ENCODE measurements at places on chromosomes 3 and 15. TPM values are rescaled to one million over a fixed set of nuclear protein-coding genes. Genes with fewer than 3 reads are reported as not detected.

DNA sequence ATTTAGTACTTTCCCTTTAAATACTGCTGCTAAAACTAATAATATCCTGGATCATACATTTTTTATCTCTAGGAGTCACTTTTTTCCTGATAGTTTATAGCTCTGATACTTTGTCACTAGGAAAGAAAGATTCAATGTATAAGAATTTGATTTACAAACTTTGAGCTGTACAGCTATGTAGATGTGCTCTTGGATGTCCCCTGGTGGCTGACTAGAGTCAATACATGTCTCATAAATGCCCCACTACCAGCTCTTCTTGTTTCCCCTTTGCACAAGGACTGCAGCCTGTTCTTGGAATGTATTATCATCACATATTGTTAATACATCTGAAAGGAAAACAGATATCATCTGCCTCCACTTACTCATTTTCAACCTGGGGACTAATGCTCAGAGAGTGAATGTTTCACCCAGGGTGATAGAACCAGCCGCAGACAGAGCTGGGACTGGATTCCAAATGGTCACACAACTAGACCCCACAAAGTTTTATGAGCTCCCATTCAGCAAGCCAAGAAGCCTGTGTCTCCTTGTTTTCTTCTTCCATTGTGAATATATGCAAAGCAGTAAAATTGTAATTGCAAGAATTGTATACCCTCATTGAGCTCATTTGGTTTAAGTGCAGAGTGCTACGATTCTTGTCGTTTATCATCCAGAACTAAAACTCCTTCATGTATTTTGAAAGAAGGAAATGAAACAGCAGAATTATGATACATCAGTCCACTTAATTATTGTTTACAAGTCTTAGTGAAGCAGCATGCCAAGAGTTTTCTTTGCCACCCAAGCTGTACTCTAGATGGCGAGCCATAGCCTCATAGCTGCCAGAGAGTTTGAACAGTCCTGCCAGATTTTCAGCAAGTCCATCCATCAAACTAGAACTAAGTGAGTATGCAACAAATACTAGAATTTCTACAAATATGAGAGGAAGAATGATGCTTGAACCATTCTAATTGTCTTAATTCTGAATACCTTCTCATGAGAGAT is 261.6 kb upstream of the LMCD1 start:
- H3K27me3 ChIP-seq: no peaks in the 10 kb centered on the region
- H3K36me3 ChIP-seq: no peaks in the 10 kb centered on the region
- peak; percentile 21 for DNase-seq
- no peak overlapping the region for H3K27ac ChIP-seq
- H3K4me3 ChIP-seq: no peak overlapping the region
- H3K4me1 ChIP-seq: no peaks in the 10 kb centered on the region

GRCh38 chr3:179149406-179149867 is 1.3 kb downstream of the PIK3CA start:
- DNase-seq: peak; percentile 47
- no peaks in the 10 kb centered on the region for H3K27me3 ChIP-seq
- H3K4me1 ChIP-seq: peaks cover 10% of the 10 kb centered on the region
- peak overlapping the region; percentile 79 for H3K4me3 ChIP-seq

GRCh38 chr15:49888323-49888693 is 230.7 kb downstream of the ATP8B4 start:
- no peaks in the 10 kb centered on the region for H3K4me1 ChIP-seq
- H3K4me3 ChIP-seq: no peak overlapping the region
- H3K36me3 ChIP-seq: no peaks in the 10 kb centered on the region
- no peaks in the 10 kb centered on the region for H3K27me3 ChIP-seq
- no peak for DNase-seq

DNA sequence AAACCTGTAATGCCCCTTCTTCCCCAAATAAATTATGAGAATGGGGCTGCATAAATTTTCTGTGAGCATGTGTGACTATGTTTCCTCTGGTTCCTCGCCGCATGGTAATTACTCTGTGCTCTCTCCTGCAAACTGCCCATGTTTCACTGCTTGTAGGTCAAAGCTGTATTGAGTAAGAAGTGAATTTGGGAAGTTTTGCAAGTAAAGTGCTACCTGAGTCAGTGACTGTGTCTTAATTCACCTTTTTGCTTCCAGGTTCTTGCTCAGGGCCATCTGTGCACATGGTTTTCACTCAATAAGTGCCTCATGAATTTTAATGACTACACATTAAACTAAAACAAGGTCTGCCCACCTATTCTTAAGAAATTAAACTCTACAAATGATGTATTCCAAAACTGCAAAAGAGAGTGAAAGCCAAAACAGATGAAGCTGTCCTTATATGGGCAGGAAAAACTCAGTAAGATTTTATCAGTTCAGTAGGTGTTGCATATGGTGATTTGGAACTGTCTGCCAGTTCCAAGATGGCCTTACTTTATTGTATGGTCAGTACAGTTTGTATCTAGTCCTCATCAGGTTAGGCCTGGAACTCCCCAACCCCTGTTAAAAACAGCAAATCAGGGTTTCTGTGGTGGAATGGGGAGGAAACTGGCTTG is 100.0 kb downstream of the LPP start:
- peaks cover 8% of the 10 kb centered on the region for H3K4me1 ChIP-seq
- no peak overlapping the region for H3K4me3 ChIP-seq
- DNase-seq: no peak

GRCh38 chr3:48514431-48515227 is 10.7 kb upstream of the SHISA5 start:
- no peaks in the 10 kb centered on the region for H3K36me3 ChIP-seq
- no peaks in the 10 kb centered on the region for H3K4me1 ChIP-seq
- H3K27me3 ChIP-seq: no peaks in the 10 kb centered on the region
- DNase-seq: no peak

DNA sequence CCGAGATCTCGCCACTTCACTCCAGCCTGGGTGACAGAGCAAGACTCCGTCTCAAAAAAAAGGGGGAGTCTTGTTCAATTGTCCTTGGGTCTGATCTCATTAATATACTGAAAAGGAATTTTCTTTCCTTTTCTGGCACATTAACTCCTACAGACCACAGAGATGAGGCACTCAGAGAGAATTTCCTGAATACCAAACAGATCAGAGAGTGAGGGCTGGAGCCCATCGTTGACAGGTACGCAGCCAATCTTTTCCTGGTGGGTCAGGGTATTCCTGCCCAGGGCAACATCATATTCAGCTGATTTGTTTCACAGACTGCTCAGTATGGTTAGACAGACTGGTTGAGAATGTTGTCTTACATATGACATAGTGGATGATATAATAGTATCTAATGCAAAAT is 82.8 kb upstream of the TNFSF10 start:
- peak overlapping the region; percentile 54 for H3K27ac ChIP-seq
- peak; percentile 65 for DNase-seq
- peaks cover 26% of the 10 kb centered on the region for H3K4me1 ChIP-seq
- H3K27me3 ChIP-seq: no peaks in the 10 kb centered on the region

DNA sequence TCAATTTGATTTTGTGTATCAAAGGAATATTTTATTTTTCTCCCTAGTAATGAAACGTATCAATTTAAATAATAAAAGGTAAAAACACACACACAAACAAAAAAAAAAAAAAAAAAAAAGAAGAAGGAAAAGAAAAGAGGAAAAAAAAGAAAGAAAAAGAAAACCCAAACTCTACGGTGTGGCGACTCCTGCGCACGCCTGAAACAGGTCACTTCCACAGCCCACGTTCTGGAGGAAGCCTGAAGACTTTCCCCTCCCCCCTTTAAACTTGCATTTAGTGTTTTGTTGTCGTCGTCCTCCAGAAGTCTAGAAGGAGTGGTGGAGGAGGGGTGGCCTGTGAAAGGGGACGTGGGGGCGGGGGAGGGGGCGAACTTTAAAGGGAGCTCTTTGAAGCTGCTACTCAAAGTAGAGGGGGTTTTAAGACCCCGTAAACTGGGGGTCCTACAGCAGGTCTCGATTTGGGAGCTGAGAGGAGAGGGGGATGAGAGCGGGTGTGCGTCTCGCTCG is 2.3 kb upstream of the TLE3 start:
- H3K4me3 ChIP-seq: peak overlapping the region; percentile 61
- peak overlapping the region; percentile 17 for H3K27ac ChIP-seq
- peaks cover 31% of the 10 kb centered on the region for H3K4me1 ChIP-seq
- DNase-seq: peak; percentile 30
- H3K36me3 ChIP-seq: no peaks in the 10 kb centered on the region
- no peaks in the 10 kb centered on the region for H3K27me3 ChIP-seq

DNA sequence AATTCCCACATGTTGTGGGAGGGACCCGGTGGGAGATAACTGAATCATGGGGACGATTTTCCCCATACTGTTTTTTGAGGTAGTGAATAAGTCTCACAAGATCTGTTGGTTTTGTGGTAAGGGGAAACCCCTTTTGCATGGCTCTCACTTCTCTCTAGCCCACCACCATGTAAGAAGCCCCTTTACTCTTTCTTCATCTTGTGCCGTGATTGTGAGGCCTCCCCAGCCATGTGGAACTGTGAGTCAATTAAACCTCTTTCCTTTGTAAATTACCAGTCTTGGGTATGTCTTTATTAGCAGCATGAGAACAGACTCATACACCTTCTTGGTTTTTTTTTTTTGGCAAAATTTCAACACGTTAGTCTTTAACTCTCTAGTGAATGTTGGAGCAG is 18.1 kb downstream of the ARL8B start:
- no peaks in the 10 kb centered on the region for H3K27me3 ChIP-seq
- H3K36me3 ChIP-seq: peaks cover 4% of the 10 kb centered on the region
- no peak for DNase-seq
- H3K4me1 ChIP-seq: peaks cover 34% of the 10 kb centered on the region

- no peak for DNase-seq
- peaks cover 23% of the 10 kb centered on the region for H3K4me1 ChIP-seq
- no peak overlapping the region for H3K4me3 ChIP-seq
- no peaks in the 10 kb centered on the region for H3K27me3 ChIP-seq
- peak overlapping the region; percentile 18 for H3K27ac ChIP-seq
- H3K36me3 ChIP-seq: no peaks in the 10 kb centered on the region
Measured at GRCh38 chr15:85473455-85473854, 93.1 kb downstream of the AKAP13 start.

DNA sequence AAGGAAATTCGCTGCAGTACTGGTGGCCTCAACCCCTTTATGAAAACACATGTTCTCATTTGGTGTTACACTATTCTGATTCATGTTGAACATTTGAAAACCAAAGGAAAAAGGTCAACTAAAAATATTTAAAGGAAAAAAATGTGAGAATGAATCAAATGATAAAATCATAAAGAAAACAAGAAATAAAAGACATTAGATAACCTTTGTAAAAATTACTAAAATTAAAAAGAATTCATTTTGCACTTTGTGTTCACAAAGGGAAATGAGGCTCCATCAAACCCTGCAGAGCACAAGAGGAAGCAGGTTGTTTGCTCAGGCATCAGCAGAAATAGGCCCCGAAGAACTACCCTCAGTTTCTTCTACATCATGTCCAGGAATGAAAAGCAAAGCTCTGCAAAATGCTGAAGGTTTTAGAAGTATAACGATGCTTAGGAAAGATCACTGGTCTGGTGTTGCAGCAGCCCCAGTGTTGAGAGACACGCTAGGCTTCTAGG is 41.2 kb downstream of the MAP4 start:
- DNase-seq: no peak
- H3K4me1 ChIP-seq: peaks cover 12% of the 10 kb centered on the region

- no peaks in the 10 kb centered on the region for H3K27me3 ChIP-seq
- no peak overlapping the region for H3K27ac ChIP-seq
- H3K36me3 ChIP-seq: no peaks in the 10 kb centered on the region
- H3K4me3 ChIP-seq: no peak overlapping the region
Measured at GRCh38 chr15:81962482-81962881, 83.3 kb downstream of the MEX3B start.

GRCh38 chr3:178845420-178846118 is 226.0 kb downstream of the ZMAT3 start:
- no peaks in the 10 kb centered on the region for H3K27me3 ChIP-seq
- peak overlapping the region; percentile 64 for H3K27ac ChIP-seq
- peak overlapping the region; percentile 28 for H3K4me3 ChIP-seq
- peak; percentile 68 for DNase-seq

- no peak for DNase-seq
- H3K4me3 ChIP-seq: no peak overlapping the region
- H3K4me1 ChIP-seq: no peaks in the 10 kb centered on the region
Measured at GRCh38 chr15:84773716-84774115, 25.3 kb downstream of the ZNF592 start.

DNA sequence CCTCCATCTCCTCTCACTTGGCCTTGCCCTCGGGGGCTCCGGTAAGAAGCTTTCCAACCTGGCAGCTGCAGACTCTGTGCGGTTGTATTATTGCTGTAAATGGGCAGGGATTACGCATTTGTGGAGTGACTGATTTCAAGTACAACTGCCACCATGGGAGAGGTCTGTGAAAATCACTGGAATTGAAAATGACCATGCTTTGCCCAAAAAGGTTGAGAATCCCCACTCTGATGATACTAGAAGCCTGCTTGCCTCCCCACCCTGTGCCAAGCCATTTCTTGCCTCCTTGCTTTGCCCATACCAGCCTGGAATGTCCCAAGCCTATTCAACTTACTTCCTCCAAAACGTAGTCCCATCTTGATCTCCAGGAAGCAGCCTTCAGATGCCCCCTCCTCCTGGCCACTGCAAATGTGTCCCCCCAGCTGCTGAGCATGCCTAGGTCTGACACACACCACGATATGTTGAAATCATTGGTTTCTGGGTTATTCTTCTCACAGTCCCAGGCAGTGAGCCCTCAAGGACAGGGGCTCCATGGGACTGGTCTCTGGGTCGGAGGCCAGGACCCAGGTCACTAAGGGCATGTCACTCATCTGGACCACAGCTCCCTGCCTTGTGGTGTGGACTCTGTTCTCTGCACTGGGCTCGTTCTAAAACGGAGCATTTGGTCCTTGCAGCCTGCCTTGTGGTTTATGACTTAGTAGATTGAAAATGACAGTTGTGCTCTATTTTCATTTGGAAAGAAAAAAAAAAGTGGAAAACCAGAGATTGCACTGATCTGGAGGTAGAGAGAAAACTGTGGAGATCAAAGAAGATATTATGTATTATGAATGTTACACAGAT is 42.9 kb downstream of the SMAD3 start:
- DNase-seq: no peak
- H3K27me3 ChIP-seq: no peaks in the 10 kb centered on the region
- peaks cover 29% of the 10 kb centered on the region for H3K36me3 ChIP-seq
- peak overlapping the region; percentile 99 for H3K27ac ChIP-seq
- peaks cover 71% of the 10 kb centered on the region for H3K4me1 ChIP-seq
- H3K4me3 ChIP-seq: no peak overlapping the region

- H3K36me3 ChIP-seq: no peaks in the 10 kb centered on the region
Measured at GRCh38 chr3:197432384-197433127, 123.2 kb downstream of the BDH1 start.

- H3K4me1 ChIP-seq: no peaks in the 10 kb centered on the region
- H3K27me3 ChIP-seq: no peaks in the 10 kb centered on the region
- no peak overlapping the region for H3K4me3 ChIP-seq
- DNase-seq: no peak
- H3K36me3 ChIP-seq: no peaks in the 10 kb centered on the region
Measured at GRCh38 chr15:29220852-29221251, 48.8 kb downstream of the NSMCE3 start.

GPR149 gene
- total RNA-seq: not detected

ITIH1 gene
- not detected for total RNA-seq

ACKR4 gene
- not detected for total RNA-seq

TEX9 gene
- 12.7 TPM for total RNA-seq

CPNE4 gene
- total RNA-seq: not detected

NTRK3 gene
- total RNA-seq: 0.72 TPM
